ENCODE measurements at places on chromosomes 3 and 15.

DNA sequence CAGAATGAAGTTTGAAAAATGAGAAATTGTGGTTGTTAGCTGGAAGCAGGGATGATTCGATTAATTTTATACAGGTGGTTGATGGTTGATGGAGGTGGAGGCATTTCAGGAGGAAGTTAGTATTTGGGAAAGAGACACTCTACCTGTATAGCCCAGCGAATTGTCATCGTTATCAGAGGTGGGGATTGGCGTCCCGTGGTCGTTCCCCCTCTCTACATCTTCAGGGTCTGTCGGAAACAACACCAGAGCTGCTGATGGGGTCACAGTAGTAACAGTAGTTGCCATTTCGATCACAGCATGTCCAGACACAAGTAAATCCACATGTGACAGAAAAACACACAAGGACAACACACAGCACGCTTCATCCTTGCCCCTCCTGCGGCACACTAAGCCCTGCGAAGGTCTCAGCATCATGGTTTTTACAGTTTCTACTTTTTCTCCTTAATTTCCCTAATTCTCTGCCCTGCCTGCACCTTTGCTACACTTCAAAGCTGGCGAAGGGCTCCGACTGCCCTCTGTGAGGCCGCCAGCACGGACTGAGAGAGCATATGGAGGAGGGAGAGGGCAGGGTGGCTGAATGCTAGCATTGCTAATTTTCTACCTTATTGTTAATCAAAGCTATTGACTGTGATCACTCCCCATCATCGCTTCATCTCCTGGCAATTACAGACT lies 642.3 kb downstream of the ROBO1 start:
- DNase-seq: no peak

- no peak for DNase-seq
These were observed 117.5 kb upstream of the PTPRG start for GRCh38 chr3:61443886-61444285.

GRCh38 chr15:48559285-48559684 lies 86.2 kb downstream of the FBN1 start:
- no peak for DNase-seq

DNA sequence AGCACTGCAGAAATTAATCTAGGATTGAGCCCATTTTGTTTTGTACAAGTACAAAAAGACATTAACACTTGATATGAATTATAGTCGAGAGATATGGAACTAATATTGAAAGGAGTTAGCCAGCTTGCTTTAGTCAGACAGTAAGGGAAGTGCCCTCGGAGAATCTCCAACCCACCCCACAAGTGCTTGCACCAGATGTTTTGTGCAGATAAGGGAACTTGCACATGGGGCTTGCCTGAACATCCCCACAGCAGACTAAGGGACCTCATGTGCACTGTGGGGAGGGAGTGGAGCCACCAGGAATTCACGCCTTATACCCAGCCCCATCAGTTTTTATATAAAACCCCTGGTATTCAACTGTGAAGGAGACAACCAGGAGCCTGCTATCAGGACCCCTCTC lies 122.3 kb downstream of the EFHB start:
- DNase-seq: no peak

- DNase-seq: no peak
These were observed 307.0 kb downstream of the ARPP21 start for GRCh38 chr3:35946121-35946853.

Data from activated naive CD8-positive, alpha-beta T cell treated with anti-CD3 and anti-CD28 coated beads, Interleukin-2, amount 50 U/mL, for 24 hours (primary cell).